Non-pigmented ciliary epithelial cell (primary cell): ENCODE measurements at places on chromosomes 6 and 20.

DNA sequence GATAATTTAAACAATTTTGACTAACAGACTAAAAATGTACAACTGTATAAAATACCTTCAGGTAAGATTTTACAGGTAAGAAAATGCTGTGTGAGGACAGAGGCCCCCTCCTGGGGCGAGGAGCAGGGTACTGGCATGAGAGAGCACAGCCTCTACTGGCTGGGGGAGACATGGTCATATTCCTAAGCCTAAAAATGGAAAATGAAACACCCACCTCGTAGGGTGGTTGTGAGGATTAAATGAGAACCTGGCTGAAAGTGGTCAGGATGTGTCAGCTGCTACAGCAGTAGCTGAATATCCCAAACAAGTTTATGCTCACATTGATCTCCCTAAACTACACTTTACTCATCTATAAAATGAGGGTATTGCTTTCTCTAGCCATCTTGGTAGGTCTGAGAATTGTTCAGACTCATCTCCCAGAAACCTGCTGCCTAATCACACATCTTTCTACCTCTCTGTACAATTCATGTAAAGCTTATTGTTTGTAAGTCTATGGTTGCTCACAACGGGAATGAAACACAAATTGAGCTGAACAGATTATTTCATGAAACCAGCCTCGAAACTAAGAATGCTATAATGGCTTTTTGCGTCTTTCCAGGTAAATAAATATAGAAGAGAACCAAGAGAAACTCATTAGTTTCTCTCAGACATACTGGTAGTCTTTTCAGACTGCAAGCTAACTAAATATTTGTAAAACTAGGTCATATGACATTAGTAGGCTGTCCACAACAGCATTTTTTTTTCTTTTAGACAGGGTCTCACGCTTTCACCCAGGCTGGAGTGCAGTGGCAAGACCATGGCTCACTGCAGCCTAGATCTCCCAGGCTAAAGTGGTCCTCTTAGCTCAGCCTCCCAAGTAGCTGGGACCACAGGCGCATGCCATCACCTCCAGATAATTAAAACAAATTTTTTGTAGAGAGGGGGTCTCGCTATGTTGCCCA is 69.6 kb downstream of the POPDC3 start:
- DNase-seq = no peak

GRCh38 chr6:11172501-11173327 is 59.8 kb downstream of the NEDD9 start:
- DNase-seq = no peak

GRCh38 chr20:32603046-32603726 is 18.1 kb upstream of the NOL4L start:
- DNase-seq = no peak

GRCh38 chr6:154653853-154654252 is 79.4 kb upstream of the SCAF8 start:
- DNase-seq = peak; percentile 86

DNA sequence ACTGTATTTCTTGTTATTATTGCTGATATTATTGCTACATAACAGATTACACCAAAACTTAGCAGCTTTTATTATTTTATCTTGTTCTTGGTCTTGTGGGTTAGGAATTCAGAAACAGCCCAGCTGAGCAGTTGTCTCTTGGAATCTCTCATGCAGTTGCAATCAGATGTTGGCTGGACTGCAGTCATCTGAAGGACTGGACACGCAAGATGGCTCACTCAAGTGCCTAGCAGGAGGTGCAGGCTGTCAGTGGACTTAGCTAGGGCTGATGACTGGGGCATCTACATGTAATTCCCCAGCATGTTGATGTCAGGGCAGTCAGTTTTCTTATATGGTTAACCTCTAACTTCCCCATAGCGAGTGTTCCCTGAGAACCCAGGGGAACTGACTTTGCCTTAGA is 128.6 kb upstream of the PLCB4 start:
- no peak for DNase-seq

- no peak for DNase-seq
These were observed 91.1 kb upstream of the PMEPA1 start for GRCh38 chr20:57800791-57801430.

GRCh38 chr6:136921936-136922684 is at the start of gene SLC35D3:
Gene SLC35D3, plus strand, starts transcription at chr6:136922301. Its CDS starts 128 bp downstream, at chr6:136922429.
- DNase-seq = no peak

- no peak for DNase-seq
These were observed 333.5 kb downstream of the QKI start for GRCh38 chr6:163748036-163748435.

GRCh38 chr6:15854826-15855710 is 192.2 kb upstream of the DTNBP1 start:
- no peak for DNase-seq

- DNase-seq = no peak
These were observed 23.1 kb downstream of the PHACTR2 start for GRCh38 chr6:143700684-143701348.

- DNase-seq = no peak
These were observed 282.5 kb downstream of the ESR1 start for GRCh38 chr6:152089992-152090391.

DNA sequence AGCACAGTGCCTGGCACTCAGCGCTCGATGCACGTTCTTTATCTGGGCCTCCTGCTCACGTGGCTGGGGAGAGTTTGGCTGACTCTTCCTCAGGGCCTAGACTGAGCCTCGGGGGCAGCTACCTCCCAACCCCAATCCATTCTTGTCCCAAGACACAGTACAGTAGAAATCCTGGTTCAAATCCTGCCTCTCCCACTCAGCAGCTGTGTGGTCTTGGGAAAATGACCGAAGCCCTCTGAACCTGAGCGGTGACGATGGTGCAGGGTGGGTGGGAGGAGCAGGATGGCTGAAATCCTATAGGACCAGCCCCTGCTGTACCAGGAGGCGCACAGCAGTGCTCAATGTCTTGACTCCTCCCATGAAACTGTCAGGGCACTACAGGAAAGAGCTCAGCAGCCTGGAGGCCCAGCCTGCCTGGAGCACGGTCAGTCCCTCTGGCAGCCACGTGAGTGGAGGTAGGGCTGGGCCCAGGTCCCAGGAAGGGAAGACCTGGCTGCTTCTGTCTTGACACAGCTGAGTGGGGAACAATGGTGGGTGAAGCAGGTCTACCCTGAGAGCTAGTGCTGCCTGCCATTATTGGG is 31.5 kb downstream of the PDRG1 start:
- no peak for DNase-seq

DNA sequence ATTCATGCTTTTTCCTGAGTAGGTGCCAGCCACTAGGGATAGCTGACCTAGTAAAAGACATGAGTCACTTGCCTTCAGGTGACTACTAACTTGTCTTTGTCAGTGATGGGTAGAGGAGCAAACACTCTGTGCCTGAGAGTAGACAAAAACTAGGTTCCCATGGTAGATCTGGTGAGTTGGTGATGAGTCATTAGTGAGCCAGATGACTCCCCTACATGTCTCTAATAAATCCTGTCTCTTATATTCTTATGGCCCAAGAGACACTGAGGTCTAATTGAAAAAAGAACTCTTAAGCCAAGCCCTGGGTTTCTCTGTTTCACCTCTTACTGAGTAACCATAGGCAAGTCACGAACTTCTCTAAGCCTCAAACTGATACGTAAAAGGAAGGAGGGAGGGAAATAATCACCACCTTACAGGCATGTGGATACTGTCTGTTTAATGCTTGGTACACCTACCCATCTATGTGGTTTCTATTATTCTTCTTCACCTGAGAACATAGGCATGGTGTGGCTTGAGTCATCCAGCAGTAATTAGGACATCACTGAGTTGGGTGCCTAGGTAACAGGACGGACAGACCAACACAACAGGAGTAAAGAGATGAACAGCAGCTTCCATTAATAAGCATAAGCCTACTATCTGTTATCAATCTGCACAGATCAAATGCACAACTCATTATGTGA is 20.3 kb downstream of the TTPAL start:
- peak; percentile 93 for DNase-seq

DNA sequence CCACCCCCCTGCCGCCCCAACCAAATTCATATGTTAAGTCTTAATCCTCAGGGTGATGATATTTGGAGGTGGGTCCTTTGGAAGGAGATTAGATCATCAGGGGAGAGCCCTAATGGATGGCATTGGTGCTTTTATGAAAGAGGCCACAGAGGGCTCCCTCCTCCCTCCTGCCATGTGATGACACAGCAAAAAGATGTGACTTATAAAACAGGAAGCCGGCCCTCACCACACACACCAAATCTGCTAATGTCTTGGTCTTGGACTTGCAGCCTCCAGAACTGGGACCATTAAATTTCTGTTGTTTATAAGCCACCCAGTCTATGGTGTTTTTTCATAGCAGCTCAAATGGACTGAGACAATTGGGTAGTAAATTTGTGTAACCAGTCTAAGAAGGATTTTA is 176.3 kb downstream of the ADGRG6 start:
- DNase-seq = peak; percentile 10

GRCh38 chr6:20826378-20826777 is 292.1 kb downstream of the CDKAL1 start:
- no peak for DNase-seq

- DNase-seq = no peak
These were observed 71.8 kb downstream of the LCA5 start for GRCh38 chr6:79465381-79465780.

DNA sequence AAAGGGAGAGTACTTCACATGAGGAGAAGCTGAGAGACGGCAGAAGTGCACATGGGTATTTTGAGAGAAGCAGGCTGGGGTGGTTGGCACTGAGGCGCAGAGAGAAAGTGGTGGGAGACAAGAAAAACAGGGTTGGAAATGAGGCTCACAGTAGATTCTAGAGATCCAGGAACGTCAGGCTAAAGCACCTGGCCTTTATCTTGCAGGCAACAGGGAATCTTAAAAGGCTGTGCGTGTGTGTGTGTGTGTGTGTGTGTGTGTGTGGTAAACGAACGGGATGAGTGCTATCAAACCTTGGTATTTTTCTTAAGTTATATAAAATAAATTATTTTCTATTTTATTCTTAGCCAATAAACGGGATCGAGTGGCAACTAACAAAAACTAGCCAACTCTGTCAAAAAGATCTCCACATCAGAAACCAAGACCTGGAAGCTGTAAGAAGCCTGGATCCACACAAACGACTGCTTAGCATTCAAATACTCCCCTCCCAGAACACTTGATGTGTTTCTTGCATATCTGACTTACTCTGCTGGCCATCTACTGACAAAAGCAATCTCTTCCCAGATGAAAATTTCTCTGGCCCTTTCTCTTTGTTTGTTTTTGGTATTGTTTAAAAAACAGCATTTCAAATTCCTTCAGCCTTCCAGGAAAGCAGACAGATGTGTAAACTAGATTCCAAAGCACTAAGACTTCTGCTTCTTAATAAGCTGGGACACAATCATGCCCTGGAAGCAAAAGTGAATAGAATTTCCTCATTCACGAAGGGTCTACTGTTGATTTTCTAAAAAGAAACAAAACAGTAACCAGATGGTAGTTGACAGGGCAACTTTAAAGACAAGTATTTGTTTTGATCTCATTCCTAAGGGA is 44.8 kb upstream of the FABP7 start:
- DNase-seq = no peak

GRCh38 chr6:7591770-7592169 is 1.8 kb downstream of the SNRNP48 start:
- DNase-seq = no peak
